Lower leg skin (tissue), 4 donors: ENCODE measurements at places on chromosomes 5 and 9.

- no peak for DNase-seq
Observed at GRCh38 chr5:109177227-109177626, 232.5 kb downstream of the PJA2 start.

DNA sequence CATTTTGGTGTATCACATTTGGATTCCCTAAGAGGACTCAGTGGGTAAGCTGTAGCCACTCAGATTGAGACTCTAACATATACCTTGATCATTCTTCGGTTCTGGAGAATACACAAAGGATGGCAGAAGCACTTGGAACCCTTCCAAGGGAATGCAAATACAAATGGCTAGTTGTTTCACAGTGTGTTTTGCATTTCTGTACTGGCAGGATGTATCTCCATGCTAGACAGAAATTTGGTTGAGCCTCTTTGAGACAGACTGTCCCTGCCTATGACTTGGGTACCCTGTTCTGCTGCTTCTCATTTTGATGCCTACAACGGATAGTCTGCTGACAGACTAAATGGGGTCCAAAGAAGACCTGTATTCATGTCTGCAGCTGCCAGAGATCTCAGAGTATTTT is 273.5 kb downstream of the TMEM38B start:
- DNase-seq: no peak

- no peak for DNase-seq
Observed at GRCh38 chr9:78072586-78073199, 41.1 kb upstream of the GNAQ start.

GRCh38 chr9:136318111-136318775 is 9.1 kb upstream of the GPSM1 start:
- DNase-seq: no peak

- DNase-seq: no peak
Observed at GRCh38 chr5:57695706-57696388, 213.2 kb upstream of the ACTBL2 start.

GRCh38 chr5:150558088-150558621 is 50.2 kb downstream of the NDST1 start:
- DNase-seq: no peak

DNA sequence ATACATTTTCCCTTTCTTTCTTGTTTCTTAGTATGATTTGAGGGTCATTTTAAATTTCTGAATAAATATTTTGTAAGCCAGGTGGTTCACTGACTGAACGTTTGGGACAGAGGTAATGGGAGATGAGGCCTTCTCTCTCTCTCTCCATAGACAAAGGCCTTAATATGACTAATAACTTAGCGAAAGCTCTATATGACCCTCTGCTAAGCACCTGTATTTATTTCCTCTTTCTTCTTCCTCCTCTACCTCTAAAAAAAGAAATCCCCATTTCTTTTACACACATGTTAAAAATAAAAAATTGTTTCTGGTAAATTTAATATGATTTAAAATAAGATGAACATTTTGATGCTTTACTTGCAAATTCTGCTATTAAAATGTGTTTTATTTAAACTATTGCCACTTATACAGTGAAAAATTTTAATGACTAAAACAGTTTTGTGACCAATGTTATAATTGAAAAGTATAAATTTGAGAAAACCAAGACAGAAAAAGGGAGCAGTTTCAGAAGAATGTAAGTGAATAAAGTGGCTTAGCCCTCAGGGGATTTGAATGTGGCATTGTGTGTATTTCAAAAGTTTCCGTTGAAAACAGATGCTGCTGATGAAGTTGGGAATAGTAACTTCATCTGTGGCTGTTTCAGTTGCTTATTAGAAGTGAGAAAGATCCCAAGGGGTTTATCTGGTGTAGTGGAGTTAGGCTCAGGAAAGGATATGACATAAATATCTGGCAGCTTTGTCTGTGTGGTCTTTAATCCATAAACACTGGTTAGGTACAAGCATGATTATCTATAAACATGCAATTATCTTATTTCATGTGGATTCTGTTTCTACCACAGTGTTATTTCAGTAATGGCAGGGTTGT is 128.6 kb upstream of the GRHPR start:
- no peak for DNase-seq

DNA sequence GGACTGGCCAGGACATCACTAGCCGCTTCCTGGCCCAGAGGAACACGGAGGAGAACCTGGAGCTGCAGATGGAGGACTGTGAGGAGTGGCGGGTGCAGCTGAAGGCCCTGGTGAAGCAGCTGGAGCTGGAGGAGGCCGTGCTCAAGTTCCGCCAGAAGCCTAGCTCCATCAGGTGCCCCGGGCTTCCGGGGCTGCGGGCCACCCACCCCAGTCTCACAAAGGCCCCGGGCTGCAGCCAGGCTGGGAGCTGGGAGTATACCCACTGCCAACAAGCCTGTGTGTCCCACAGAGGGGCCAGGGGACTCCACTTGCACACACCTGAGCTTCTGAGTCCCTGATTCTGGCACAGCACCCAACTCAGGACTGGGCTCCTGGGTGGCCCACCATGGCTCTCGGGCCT is 1.7 kb upstream of the RABL6 start:
- no peak for DNase-seq
